Hematopoietic multipotent progenitor cell treated with erythropoietin and hydrocortisone succinate and interleukin-3 and kit ligand, for 6 days (in vitro differentiated cells): ENCODE measurements at places on chromosomes 3 and 15.

- DNase-seq, result no peak
These were observed 1.7 kb downstream of the NR2E3 start for GRCh38 chr15:71811752-71812735.

DNA sequence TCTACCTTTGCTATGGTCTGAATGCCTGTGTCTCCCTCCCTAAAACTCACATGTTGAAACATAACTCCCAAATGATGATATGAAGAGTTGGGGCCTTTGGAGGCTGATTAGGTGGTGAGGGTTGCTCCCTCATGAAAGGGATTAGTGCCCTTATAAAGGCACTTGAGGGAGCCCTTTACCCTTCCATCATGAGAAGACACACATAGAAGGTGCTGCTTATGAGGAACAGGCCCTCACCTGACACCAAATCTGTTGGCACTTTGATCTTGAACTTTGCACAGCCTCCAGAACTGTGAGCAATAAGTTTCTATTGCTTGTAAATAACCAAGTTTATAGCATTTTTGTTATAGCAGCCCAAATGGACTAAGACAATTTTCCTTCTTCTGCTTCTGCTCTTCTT, 76.2 kb upstream of the ADAMTS9 start:
- DNase-seq, result no peak

DNA sequence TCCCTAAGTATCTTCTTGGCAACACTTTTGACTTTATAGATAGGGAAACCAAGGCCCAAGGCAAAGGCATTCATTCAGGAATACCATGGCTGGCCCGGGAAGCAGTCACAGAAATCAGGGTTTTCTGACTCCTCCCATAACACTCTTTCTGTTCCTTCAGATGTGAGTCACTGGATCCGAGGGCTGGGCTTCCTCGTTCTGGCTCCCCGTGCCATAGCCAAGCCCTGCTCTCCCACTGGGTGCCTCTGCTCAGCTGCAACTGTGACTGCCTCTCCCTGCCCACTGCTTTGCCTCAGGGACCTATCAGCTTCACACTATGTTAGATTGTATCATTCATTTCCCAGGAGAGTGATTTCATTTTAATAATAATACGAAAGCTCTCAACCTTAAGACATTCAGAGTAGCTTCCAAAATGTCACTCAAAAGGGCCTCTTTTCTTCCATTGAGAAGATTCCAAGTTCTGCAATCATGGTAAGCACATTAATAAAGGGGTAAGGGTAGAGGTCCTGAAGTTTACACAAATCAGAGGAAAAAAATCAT, 50.2 kb downstream of the GABRB3 start:
- no peak for DNase-seq

GRCh38 chr3:11346416-11346815, 74.2 kb downstream of the ATG7 start:
- no peak for DNase-seq

- DNase-seq, result peak; percentile 67
These were observed 1.5 kb downstream of the ATP1B3 start for GRCh38 chr3:141877911-141878310.

DNA sequence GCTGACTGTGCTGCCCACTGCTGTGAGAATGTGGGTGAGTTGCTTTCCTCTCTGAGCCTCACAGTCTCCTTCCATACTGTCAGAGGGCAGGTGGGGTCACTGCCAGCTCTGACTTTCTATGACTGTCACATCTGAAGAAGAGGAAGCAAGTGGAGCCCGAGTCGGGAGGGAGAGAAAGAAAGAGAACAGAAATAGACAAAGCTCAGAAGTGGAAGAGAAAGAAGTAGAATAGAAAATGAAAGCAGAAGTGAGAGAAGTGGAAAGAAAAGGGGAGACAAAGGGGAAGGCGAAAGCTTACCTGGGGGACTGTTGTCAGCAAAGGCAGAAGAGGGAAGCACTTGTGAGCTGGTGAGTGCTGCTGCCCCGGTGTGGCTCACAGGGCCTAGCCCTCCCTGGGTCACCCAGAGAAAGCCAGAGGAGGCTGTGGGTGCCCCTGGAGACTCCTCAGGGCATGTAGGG, 57.9 kb downstream of the EPHB1 start:
- peak; percentile 4 for DNase-seq

GRCh38 chr15:76737573-76737972, 167.6 kb downstream of the SCAPER start:
- no peak for DNase-seq

DNA sequence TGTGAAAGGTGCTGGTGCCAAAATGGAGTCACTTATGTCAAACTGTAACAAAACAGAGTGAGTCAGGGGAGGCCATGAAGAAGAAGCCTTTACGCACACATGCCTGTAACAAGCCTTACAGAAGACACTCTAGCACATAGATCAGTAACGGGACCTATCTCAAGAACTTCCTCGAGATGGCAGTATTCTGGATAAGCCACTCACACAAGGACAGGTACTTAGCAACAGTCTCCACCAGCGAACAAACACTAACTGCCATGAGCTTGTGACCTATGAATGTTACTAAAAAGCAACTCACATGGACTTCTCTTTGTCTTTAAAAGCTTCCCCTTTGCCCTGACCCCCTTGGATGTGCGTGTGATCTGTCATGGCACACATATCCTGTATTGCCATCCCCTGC, 235.1 kb downstream of the CD47 start:
- peak; percentile 43 for DNase-seq

DNA sequence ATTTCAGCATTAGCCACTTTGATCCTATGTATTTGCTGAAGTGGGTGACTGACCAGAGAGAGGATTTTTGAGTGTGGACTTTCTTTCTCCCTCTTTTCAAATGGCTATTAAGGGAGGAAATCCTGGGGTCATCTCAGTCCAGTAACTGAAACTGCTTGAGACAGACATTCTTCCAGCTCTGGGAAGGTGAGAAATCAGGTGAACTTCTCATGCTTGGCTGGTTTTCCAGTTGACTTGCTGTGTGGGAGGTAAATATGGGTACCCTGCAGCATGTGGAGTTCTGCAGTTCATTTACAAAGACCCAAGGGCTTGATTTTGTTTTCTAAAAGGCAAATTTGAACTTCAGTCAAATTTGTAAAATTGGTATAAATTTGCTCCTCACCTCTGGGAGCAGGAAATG, 461.1 kb upstream of the TBL1XR1 start:
- DNase-seq, result no peak

- DNase-seq, result no peak
These were observed 253.1 kb downstream of the WDR72 start for GRCh38 chr15:53506370-53506769.

GRCh38 chr3:9384141-9384828, 13.1 kb upstream of the SETD5 start:
- no peak for DNase-seq

DNA sequence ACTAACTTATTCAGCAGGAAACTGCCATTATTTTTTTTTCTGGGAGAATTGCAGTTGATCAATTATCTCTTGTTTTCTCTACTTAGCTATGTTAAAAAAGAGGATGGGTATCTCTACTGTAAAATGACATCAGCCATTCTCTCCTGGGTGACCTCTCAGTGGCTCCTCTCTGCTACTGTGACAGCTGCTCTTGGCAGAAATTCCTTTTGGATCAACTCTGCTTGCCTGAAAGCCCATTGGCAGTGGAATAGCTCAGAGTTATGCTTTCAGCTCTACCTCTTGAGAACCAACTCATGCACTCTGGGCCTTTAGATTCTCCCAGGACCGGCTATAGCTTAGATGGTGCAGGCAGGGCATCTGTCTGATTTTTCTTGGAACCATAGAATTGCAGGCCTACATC, 99.9 kb upstream of the GAP43 start:
- no peak for DNase-seq

DNA sequence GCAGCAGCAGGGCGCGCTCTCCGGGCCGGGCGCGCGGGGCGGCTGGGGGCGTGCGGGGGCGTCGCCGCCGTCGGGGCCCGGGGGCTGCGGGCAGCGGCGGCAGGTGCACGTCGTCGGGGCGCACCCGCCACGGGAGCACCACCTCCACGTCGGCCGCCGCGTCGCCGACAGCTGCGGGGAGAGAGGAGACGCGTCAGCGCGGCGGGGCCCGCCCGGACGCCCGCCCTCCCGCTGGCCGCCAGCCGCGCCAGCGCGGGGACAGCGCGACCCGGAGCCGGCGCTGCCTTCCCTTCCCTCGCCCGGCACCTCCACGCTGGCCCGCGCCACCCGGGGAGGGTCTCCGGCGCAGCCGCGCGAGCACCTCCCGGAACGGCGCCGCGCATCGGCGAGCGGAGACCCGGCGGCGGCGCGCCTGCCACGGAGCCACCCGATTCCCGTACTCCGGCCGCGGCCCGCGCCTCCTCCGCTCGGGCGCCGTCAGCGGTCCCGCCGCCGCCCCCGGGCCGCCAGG, 481 bp downstream of the ADAMTS17 start:
- DNase-seq, result no peak

GRCh38 chr3:4720316-4721075, 227.3 kb downstream of the ITPR1 start:
- DNase-seq, result peak; percentile 77

DNA sequence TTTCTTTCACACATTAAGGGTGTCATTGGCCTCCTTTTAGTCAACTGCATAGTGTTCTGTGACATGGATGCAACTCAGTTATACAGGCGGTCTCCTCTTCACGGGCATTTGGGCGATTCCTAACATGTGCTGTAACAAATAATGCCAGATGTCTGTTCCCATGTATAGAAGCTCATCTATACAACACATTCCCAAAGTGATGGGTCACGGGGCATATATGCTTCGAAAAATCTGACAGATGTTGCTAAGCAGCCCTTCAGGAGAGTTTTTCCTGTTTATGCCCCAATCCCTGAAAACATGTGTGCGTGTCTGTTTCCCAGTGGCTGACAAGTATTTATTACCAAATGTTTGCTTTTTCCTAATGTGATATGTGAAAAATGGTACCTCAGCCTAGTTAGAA, 25.8 kb downstream of the LRRK1 start:
- no peak for DNase-seq

DNA sequence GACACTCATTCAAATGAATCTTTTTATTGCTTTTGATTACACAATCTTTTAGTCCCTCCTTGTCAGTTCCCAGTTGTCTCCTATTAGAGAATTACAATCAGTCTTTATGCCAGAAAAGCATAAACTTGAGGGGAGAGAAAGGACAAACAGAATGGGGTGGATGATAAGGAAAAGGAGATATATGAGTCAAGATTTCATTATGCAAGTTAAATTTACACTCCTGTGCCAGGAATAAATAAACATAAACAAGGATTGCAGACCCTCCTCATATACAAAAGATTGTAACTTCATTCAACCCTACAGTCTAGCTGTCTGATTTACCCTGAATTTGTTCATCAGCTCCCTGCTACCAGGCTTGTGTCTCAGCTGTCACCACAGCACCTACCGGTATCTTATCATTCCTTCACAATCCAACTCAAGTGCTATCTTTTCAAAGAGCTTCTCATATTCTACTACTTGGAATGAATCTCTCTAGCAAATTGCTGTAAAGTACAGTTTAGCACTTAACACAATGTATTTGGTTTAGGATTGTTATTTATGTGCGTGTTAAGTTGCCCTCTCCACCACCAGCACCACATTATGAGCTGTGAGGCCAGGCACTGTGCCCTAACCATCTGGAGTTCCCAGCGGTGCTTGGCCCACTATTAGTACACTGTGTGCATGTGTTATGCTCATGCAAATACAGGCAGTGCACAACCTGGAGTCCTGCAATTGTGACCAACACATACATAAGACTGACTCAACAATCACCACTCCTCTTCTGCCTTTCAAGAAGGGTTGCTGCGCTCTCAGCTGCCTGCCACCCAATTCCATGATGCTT, 504.1 kb downstream of the TBL1XR1 start:
- DNase-seq, result no peak

- DNase-seq, result no peak
These were observed 165.6 kb upstream of the CCDC54 start for GRCh38 chr3:107211608-107212007.
